ENCODE measurements at places on chromosomes 5 and 9.

DNA sequence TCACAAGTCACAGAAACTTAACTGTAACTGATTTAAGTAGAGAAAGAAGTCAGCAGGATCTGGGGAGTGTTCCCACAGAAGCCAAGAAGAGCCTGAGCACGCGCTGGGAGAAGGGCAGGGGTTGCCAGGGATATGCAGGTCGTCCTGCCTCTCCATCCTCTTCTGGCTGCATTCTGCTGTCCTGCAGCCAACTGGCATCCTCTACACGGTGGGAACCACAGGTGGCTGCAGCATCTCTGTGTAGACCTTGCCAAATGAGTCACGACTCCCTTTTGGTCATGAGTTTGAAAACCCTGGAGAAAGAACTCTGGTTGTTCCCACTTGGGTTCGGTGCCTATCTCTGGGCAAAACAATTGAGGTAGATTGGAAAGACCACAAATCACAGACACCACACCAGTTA lies 38.4 kb upstream of the PCA3 start:
- no peak for DNase-seq

- DNase-seq = no peak
Observed at GRCh38 chr9:108322326-108323098, 533.3 kb downstream of the ACTL7B start.

GRCh38 chr5:168174376-168174775 lies 117.1 kb upstream of the WWC1 start:
- no peak for DNase-seq

DNA sequence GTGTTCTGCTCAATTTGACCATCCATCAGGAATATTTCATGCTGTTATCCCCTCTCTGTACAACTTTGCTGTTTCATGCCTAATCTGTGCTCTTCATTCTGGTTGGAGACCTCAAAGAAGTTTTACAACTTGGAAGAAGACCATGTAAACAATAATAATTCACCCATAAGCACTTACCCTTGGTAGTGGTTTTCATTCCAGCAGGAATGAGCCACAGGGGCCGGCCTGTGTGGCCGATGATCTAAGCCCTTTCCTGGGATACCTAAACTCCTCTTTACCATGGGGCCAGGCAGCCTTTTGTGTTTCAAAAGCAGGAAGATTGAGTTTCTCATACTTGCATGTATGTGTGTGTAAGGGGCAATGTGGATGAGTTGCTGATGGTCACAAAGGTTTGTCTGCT lies 165.0 kb downstream of the FGF1 start:
- no peak for DNase-seq

DNA sequence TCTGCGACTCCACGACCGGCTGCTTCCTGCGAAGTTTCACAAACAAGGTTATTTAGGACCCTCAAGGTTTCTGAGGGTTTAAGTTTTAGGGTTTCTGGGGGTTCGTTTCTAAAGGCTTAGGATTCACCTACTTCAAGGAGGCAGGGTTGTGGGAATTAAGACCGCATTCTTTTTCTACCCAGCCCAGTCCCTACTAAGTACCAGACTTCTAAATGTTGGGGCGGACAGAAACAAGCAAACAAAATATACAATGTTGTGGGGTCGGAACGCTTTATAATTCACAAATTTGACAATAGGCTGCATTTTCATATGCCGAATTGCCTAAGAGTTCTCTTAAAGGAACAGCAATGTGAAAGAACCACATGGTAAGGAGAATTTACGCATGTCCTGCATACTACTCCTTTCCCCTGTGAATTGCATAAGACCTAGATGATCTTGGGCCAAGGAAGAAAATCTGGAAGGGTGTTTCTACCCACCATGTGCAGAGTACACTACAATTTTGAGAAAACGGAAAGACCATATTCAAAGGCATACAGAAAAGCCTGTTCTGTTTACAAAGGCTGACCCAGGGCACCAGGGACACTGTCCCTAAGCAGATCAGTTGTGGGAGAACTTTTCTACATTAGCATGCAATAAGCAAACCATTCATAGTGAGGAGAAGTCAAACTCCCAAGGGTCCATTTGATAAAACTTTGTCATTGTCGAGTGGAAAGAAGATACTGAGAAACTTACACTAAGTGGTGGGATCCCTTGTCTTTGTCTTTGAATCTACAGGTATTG lies 457.3 kb downstream of the RAB3C start:
- peak; percentile 52 for DNase-seq

DNA sequence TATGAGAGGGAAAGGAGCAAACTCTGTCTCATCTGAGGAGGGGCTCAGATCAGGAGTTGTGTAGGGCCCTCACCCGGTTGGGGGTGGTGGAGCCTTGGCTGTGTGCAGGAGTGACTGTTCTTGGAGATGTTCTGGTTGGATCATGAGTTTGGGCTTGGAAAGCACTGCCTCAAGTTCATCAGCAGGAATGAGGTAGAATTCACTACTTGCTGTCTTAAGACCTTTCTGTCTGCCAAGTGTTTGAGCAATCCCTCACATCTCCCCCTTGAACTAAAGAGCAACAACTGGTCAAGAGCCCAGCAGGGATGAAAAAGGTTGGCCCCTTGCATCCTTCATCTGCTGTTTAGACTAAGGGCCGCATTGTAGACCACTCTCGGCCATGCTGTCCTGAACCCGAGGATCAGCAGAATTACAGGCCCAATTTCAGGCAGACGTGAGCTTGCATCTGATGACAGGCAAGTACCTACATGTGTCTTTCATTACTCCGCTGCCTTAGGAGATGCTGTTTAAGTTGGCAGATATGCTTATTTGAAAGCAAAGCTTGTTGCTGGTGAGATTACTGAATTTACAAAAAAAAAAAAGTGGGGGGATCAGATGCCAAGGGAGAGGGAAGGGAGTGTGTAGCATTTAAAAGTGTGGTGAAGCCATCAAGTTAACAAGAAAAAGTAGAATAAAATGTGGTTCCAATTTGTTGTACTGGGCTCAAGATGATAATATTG lies 36.4 kb downstream of the PIK3R1 start:
- DNase-seq = peak; percentile 95

GRCh38 chr9:131530546-131530919 lies 530 bp downstream of the UCK1 start:
- DNase-seq = peak; percentile 40

DNA sequence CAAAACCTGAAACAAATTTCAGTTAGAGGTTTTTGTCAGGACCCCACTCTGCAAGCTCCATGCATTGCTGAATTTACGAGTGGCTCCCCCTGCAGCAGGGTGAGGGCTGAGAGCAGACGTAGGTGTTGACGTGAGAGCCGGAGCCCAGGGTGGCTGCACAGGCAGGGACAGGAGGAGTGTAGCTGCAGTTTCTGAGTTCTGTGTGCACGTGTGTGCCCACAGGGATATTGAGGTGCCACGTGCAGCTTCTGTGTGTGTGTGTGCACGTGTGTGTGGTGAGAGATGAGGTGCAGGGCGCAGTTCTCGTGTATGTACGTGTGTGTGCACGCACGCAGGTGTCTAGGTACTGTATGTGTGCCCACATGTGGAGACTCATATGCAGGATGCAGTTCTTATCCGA lies 14.6 kb downstream of the PLEKHG4B start:
- DNase-seq = no peak

- DNase-seq = no peak
Observed at GRCh38 chr5:73199671-73200070, 26.7 kb downstream of the TMEM174 start.

DNA sequence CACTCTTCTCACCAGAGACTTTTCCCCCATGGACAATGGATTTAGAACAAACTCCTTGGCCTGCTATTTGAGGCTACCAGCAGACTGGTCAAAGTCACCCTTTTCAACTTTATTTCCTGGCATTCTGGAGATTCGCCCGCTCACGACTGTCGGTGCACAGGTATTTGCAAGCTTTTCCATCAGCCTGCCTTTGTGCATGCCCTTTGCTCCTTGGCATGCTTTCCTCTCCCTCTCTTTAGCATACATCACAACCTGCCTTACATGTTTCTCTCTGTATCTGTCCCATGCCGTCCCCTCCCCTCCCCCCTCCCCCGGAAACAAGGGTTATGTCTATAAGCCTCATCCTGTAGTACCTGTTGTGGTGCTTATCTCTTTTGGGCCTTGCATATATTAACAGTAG lies 257.1 kb downstream of the AOPEP start:
- no peak for DNase-seq

DNA sequence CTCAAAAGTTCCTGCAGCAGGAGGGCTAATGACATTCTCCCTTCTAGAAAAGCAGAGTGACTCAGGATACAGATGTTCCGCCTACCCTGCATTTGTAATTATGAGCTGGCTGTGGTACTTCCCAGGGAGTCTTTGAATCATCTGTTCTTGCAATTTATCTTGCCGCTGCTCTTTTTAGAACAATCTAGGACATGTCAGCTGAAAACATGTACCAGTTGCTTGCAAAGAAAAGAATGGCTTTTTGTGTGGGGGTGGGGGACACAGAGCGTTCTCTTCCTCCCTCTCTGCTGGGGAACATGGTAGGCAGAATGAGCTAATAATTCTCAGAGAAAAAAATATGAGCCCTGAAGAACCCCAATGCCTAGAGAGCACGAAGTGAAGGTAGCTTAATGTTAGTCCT lies 51.7 kb upstream of the TUT7 start:
- peak; percentile 75 for DNase-seq

DNA sequence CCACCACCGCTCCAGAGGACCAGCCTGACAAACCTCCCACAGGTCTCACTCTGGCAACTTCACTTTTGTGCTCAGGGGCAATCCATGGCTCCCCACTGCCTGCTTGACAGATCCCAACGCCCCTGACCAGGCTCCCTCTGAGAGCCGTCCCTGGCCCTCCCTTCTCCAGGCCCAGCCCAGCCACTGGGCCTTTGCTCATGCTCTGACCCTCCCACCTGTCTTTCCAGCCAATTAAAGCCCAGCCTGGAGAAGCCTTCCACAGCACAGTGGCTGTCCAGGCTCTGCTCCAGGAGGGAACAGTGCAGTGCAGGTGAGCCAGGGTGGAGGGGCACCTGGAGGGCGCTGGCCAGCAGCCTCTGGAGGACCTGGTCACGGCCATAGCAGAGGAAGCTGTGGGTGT lies 3.3 kb downstream of the ENTPD2 start:
- DNase-seq = no peak

GRCh38 chr5:4893063-4893744 lies 246.9 kb upstream of the ADAMTS16 start:
- no peak for DNase-seq

DNA sequence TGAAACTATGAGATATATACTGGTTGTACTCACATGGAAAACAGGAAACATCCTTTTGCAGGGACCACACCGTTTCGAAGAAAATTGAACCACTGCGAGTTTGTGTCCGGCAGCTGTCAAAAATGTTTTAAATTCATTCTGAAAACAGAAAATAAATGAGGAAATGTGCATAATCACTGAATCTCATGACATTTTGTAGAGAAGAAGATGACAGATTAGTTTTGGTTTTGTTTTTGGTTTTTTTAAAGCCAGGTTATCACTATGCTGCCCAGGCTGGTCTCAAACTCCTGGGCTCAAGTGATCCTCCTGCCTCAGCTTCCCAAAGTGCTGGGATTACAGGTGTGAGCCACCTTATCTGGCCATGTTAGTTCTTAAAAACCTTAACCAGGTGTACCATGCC lies 3.5 kb downstream of the TXNDC8 start:
- DNase-seq = no peak

DNA sequence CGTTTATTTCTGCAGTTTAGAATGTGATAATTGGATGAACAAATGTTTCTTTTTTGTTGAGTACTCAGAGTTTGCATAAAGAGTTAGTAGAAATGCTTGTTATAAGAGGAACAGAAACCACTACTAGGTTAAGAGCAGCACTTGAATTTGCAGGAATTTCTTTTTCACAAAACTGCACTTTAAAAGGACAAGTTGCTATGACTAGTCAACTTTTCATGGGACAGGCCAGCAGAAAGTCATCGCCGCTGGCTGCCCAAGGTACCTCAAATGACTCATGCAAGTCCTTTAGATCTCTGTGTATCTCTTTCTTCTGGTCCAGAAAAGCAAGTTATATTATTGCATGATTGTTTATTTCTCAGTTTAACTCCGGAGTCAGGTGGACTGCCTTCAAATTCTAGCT lies 97.3 kb upstream of the HMHB1 start:
- DNase-seq = peak; percentile 43

DNA sequence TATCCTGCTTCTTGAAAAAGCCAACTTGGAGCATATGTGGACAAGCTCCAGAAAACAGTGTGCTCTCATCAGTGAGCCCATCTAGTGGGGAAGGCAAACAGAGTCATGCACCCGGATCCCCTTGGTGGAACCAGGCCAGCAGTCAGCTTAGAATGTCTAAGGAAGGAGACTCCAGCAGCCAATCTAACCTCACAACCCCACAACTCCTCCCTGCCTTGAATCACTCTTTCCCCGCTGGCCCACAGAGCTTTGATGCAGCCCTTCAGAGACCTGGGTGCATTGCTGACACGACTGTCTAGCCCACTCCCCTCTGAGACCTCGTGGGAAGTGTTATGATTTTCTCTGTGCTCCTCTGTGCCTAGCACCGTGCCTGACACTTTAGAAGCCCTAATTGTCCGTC lies 623.7 kb downstream of the BNC2 start:
- DNase-seq = no peak

GRCh38 chr5:115735108-115735998 lies 81.1 kb downstream of the CDO1 start:
- peak; percentile 25 for DNase-seq

GRCh38 chr5:38469707-38470267 lies 86.7 kb downstream of the LIFR start:
- no peak for DNase-seq

- DNase-seq = no peak
Observed at GRCh38 chr5:67511911-67512310, 315.3 kb upstream of the CD180 start.

- no peak for DNase-seq
Observed at GRCh38 chr5:123350742-123351141, 72.5 kb downstream of the CEP120 start.

DNA sequence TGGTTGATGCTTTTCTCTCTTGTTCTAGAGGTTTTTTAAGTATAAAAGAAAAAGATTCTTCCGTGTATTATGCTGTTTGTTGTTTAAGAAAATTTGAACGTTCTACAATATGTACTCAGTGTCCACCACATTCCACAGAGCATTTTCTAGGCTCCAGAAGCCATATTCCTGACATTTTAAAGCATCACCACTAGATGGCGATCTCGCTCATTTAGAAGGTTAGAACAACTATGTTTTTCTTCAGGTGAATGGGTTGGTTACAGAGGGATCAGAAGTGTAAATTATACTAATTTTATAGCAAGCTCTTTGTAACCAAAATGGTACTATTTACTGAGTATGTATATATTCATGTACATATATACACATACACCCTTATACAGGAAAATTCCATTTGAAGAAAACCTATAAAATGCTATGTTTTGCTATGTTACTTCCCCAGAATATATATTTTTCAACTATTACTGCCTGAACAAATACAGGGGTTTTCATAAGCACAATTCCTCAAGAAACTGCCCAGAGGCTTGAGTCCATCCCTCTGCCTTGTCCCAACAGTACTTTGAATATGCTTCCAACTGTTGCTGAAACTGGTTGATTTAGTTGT lies 284.3 kb downstream of the CCDC171 start:
- DNase-seq = peak; percentile 67

DNA sequence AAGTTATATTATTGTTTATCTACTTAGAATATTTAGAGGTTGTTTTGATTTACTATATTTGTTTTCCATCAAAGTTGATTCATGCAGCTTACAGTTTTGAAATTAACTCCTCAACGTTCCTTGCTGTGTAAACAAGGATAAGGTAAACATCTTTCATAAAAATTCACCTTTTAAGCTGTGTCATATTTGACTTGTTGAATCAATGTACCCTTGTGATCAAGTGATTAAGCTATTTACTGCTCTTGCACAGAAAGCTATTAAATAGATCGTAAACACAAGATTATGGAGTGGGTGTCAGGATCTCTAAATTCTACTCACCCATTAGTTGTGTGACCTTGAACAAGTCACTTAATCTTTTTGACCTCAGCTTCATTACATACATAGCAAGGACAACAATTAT lies 2054.0 kb upstream of the NUDT12 start:
- no peak for DNase-seq

Data from muscle of leg (tissue), 16 donors.